Lung microvascular endothelial cell (primary cell): ENCODE measurements at places on chromosomes 1 and 21. TPM values are rescaled to one million over a fixed set of nuclear protein-coding genes. Genes with fewer than 3 reads are reported as not detected.

- DNase-seq, result no peak
These were observed 29.6 kb downstream of the CHIA start for GRCh38 chr1:111320066-111320879.

- DNase-seq, result no peak
These were observed 104.8 kb upstream of the CASZ1 start for GRCh38 chr1:10901091-10901890.

- DNase-seq, result no peak
These were observed 10.1 kb downstream of the C1orf174 start for GRCh38 chr1:3889936-3890335.

GRCh38 chr21:29650523-29651022, 289.2 kb downstream of the GRIK1 start:
- no peak for DNase-seq

DNA sequence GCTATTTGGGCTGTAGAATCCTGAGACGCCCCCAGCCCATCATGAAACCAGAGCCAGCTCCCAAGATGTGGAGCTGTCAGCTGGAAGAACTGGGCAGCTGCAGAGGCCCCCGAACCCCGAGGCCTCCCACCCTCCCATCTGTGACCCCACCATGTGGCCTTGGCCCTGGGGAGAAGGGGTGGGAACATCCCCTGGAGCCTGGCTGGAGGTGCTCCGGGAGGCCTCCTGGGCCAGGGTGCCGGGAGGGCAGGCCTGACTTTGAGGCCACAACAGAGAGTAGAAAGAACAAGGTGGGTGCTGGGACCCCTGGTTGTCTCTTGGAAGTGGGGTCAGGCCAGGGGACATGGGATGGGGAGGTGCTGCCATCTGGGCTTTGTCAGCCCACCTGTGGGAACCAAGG, 6.0 kb upstream of the SMYD3 start:
- no peak for DNase-seq

- peak; percentile 59 for DNase-seq
These were observed 545 bp downstream of the PATJ start for GRCh38 chr1:61742620-61743430.

DNA sequence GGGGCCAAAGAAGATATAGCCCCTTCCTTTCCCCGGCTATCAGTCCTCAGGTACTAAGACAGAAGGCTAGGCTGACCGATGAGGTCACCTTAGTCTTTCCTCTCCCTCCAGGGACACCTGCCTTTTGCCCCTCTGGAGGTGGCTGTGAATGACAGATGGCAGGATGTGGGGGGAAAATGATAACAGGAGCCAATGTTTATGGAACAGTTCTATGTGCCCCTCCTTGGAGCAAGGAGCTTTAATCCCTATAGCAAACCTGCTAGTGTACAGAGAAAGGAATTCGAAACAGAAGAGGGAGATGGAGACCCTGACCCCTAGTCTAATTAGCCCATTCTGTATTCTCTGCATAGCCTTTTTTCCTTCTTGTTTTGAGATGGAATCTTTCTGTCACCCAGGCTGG, 28.1 kb downstream of the SERINC2 start:
- no peak for DNase-seq

GRCh38 chr1:8902765-8903164, 24.3 kb upstream of the ENO1 start:
- no peak for DNase-seq

- DNase-seq, result no peak
These were observed 152.8 kb downstream of the FOXD2 start for GRCh38 chr1:47590523-47591225.

DNA sequence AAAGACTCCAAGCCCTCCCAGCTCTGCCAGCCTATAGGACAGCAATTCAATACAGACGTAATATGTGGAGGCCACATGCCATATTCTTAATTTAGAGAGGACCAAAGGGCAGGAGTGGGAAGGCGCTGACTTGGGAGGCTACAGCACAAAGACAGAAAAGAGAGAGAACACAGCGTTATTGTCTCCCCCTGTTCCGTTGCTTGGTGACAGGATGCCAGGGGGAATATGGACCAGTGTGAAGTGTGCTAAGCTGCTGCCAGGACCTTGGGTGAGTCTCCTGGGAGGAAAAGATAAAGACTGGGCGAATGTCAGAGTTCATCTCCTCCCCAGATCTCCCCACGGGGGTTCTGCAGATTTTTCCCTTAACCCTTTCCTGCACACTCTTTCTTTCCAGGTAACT, 102.1 kb upstream of the ADAR start:
- no peak for DNase-seq

DNA sequence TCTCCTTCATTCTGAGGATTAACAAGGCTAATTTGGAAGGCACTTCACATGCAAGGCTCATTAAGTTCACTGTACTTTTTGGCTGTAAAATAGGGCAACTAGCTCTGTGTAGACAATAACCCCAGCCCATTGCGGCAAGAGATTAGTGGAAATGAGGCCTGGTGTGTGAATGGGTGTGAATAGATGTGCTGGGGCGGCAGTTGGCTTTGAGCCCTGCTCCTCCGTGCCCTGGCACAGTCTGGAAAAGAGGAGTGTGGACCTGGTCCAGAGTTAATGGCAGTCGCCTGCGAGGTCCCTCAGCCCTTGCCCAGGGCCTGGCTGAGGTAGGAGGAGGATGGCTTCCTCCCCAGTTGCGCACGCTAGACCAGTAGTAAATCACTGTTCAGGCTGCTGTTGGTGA, 4.8 kb downstream of the KISS1 start:
- peak; percentile 30 for DNase-seq

DNA sequence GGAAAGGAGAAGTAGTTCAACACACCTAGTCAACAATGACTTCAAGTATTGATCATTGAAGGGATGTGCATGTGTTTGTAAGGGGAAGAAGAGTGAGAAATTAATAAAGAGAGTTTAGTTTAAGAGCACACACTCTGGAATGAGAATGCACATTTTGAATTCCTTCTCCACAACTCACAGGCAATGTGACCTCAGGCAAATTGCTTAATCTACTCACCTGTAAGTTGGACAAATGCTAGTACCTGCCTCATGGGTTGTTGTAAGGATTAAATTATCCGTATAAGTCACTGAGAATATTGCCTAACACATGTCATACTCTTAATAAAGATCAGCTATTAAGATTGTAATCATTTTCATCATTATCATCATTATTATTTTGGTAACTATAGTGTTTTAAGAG, 204.0 kb upstream of the NFIA start:
- no peak for DNase-seq

DNA sequence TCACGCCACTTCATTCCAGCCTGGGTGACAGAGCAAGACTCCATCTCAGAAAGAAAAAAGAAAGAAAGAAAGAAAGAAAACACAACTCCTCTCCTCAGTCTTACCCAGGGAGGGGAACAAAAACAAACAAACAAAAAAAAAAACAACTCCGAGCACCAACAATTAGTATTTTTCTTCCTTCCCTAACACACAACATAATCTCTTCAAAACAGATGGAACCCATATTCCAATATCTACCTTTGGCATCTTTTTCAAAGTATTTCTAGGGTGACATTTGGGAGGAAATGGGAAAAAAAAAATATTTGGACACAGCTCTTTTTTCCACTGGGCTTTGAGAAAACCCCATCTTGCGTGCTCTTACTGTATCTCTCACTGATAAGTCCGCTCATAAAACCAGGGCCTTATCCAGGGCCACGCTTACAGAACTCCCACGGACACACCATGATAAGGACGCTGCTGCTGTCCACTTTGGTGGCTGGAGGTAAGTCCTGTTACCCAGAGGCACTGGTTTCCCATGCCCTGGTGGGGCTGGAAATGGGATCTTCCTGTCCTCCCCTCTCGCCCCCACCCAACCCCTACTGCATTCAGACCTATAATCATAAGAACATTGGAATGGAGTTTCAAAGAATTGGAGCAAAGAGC, at the start of gene CELA2A:
Gene CELA2A (plus strand): TSS at position 420 of the 642 bp plus-strand sequence. CDS start 22 bp downstream, at position 442.
- no peak for DNase-seq

- DNase-seq, result no peak
These were observed 30.6 kb upstream of the ADGRL4 start for GRCh38 chr1:79037085-79037484.

CD1E gene
- total RNA-seq, result not detected in 2 replicates

KLHDC8A gene
- total RNA-seq, result not detected in 2 replicates

GRCh38 chr1:115946116-115946515, 30.2 kb upstream of the SLC22A15 start:
- DNase-seq, result no peak

ELOA gene
- 13.9 and 22.2 TPM in 2 replicates for total RNA-seq

KRTAP12-2 gene
- total RNA-seq, result not detected in 2 replicates

DNA sequence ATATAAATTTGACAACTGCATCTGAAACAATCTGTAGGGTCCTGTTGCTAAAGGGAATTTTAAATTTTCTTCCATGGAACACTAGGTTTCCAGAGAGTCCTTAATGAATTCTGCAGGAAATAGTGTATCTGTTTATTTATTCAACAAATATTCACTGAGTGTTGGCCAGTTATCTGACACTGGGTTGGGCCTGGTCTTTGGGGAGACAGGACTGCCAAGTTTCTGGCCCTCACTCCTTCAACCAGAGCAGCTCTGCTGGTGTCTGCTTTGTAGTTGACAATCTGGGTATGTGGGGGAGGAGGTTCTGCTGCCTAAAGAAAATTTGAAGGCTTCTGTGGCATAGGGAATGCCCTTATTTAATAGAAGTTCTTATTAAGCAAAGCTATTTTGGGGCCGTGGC, 26.1 kb upstream of the HUNK start:
- DNase-seq, result no peak

- DNase-seq, result no peak
These were observed 66.3 kb upstream of the SSX2IP start for GRCh38 chr1:84756455-84757082.

DNA sequence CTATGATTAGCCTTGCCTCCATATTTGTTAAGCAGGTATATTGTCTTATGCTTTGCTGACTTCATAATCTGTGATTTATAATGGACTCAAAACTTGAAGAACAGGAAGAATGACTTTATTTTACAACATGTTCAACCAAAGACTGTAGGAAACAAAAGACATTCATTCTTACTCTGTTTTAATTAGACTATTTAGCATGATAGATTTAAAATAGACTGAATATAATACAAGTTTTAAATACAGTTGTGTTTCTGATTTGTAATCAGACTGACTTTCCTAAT, 63.1 kb downstream of the CDC14A start:
- no peak for DNase-seq

DNA sequence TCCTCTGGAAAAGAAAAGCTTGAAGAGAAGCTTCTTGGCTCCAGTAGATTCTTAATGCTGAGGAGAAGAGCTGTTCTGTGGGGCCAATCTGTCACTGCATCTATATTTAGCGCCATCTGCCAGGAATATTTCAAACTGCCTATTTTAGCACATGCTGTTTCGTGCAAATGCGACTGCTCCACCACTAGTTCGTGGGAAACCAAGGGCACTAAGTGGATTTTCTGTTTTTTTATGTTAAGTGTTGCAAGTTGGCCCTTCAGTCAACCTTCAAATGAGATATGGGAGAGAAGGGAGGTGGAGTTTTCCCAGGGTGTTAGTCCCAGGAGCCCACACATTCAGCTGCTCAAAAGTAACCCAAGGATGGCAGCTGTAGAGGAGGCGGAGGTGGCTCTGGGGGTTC, 91.9 kb downstream of the TSEN15 start:
- DNase-seq, result peak; percentile 29

DNA sequence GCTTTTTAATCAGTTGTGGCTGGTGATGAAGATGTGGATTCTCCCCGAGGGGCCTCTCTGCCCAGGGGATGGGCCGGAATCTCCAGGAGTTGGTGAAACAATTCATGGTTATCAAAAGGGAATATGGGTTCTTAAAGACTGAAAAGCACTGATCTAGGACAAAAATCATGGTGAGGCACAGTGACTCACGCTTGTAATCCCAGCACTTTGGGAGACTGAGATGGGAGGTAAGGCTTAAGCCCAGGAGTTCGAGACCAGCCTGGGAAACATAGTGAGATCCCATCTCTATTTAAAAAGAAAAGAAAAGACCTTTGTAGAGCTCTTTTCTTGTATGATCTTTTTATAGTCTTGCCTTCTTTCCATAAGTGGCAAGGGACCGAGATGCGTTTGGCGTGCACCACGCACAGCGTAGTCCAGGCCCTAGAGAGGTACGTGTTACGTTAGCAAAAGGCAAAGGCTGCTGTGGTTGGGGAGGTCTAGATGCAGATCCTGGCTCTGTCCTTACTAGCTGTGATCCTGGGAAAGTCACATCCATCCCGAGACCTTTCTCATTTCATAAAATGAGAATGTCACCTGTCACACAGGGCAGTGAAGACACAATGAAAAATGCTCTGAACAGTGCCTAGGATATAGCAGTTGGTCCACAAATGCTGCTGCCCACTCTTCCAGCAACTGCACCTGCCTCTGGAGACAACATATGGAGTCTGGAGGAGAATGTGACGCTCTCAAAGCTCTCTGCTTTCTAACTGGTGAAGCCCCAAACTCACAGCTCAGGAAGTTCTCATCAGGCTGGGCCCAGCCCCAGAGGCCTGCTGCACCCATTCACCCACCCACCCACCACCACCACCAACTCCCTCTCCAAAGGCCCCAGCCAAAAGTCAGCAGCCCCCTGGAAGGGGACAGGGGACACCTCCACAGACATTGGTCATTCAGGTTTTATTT, 54.8 kb downstream of the KIF21B start:
- DNase-seq, result no peak

DNA sequence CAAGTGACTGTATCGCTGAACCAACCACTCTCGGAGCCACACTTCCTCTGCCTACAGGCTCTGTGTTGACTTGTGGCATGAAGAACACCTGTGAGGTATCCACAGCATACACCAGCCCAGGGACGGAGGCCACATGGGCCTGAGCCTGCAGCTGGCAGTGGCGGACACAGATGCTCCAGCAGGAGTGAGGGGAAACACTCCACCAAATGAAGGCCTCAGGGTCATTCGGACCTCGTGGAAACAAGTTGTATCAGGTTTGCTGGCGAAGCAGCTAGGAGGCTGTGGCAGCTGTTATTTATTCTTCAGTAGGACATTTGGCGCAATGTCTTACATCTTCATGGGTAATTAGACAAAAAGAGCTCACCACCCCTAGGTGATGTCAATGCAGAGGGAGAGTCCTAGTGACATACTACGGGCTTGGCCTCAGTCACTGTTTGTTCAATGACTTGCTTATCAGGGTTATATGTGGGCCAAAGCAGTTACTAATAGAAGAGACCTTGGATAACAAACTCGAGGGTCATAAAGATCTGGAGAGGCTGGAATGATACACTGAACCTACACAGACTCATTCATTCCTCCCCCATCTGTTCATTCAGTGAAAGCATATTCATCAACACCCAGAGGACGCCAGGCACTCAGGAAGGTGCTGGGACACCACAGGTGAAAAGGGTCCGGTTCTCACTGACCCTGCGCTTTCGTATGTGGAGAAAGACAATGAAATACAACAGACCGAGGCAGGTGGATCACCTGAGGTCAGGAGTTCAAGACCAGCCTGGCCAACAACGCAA, 11.6 kb upstream of the ETS2 start:
- DNase-seq, result no peak

- DNase-seq, result no peak
These were observed 17.8 kb downstream of the KIF2C start for GRCh38 chr1:44757420-44757819.

GRCh38 chr21:34679051-34679450, 10.3 kb downstream of the CLIC6 start:
- DNase-seq, result no peak
